Stimulated activated CD8-positive, alpha-beta memory T cell treated with anti-CD3 and anti-CD28 coated beads, Interleukin-4, amount 100 ng/mL, for 4 hours (primary cell): ENCODE measurements at places on chromosomes 11 and 22.

DNA sequence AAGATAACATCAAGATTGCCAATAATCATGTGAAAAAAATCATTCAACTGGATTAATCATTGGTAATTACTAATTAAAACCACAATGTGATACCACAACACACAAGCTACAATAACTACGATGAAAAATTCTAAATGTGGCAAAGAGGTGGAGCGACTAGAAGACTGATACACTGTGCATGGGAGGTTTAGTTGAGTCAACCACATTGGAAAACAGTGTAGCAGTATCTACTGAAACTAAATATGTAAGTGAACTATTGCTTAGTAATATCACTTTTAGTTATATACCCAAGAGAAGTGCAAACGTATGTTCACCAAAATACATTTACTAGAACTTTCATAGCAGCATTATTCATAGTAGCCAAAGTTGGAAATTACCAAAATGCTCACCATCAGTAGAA lies 359.9 kb downstream of the ETS1 start:
- no peak for DNase-seq

DNA sequence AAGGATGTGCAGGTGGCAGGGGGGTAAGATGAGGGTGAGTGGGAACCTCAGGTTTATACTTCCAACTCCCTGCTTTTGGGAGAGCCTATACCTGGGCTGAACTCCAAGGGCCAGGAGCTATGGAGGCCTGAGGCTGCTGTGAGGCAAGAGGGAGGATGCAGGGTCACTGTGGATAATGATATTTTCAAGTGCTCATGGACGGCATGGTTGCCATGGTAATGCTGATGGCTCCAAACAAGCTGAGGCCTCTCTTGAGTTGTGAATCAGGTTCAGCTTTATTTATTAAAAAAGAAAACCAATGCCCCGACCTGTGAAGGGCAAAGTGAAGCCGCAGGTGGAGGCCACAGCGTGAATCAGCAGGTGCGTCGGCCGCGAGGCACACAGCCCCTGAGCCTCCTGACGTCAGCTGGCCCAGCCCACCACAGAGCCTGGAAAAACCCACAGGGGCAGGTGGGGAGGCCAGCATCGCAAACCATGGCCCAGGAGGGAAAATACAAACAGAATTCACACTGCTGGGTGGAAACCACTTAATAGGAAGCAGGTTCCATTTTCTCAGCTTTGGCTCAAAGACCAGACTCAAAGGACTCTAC lies 17.4 kb upstream of the CREB3L1 start:
- no peak for DNase-seq

DNA sequence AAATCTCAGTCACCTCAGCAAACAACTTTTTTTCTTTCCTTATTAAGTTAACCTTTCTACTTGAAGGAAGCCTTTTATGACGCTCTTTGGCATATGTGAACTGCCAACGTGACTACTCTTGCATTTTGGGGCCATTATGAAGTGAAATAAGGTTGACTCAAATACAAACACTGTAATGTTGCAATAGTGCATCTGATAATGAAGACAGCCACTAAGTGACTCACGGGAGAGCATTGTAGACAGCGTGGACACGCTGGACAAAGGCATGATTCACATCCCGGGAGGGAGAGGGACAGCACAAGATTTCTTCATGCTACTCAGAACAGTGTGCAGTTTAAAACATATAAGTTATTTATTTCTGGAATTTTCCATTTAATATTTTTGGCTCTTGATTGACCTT lies 560.8 kb downstream of the ETS1 start:
- no peak for DNase-seq

DNA sequence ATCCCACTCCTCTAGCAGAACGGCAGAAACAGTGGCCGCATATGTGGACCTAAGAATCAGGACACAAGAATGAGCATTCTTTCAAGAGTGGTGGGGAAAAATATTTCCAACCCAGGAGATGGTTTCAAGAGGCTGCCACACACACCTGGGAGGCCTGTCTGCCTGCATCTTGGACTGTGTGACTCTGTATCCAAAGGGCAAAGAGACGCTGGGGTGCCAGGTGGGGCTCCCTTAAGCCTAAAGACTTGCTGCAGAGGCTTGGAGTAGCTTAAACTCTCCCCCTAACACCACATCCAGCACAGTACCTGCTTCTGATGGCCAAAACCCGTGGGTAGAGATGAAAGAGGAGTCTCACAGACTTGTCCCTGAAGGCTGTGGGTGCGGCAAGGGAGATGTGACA lies 3.5 kb downstream of the CXCR5 start:
- no peak for DNase-seq

- DNase-seq, result no peak
These were observed 1.3 kb upstream of the FLRT1 start for GRCh38 chr11:64034411-64034811.

GRCh38 chr11:60879971-60880588 lies 12.7 kb downstream of the ZP1 start:
- no peak for DNase-seq

DNA sequence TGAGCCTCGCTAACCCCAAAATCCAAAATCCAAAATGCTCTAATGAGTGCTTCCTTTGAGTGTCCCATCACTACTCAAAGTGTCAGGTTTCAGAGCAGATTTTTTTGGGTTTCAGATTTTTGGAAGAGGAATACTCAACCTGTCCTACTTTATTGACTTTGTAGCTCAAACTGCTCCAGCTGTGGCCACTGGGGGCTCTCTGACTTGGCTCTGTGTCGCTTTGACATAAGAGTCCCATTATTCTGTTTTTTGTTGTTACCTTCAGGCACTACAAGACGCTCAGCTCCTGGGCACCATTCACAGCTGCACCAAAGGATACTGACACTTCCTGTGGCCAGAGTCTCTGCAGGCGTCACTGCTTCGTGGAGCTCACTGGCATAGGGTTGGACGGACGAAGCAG lies 41.1 kb downstream of the PHF21B start:
- DNase-seq, result no peak

DNA sequence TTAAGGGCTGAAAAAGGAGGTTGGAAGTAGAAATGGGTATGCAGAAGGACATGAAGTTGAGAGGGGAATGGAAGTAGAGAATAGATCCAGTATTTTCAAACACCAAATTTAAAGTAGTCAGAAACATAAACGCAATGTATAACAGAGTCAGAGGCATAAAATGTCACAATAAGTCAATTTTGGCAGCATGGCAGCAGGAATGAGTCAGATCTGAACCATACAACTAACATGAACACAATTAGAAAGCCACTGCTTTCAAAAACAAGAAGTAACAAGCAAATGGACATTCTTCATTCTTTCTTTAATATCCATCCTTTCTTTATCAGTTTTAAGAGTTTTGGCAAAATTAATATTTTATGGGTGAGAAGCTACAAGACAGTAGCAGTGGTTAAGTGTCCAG lies 2.5 kb downstream of the CHORDC1 start:
- DNase-seq, result no peak

GRCh38 chr11:66745356-66746235 lies 16.6 kb upstream of the SPTBN2 start:
- no peak for DNase-seq

DNA sequence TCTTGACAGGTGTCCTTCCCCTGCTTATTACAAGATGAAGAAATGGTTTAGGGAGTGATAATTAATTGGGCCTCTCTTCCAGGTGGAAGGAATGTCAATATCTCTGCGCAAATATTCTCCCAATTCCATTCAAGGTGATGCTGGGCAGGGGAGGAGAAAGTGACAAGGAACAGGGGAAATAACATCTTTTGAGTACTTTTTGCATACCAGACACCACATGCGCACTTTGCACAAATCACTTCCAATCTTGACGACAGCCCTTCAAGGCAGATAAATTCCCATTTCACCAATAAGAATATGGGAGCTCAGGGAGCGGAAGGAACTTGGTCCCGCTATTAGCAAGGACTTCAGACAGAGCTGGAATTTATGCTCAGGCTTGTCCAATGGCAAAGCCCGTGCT lies 145.1 kb upstream of the TBCEL start:
- no peak for DNase-seq

DNA sequence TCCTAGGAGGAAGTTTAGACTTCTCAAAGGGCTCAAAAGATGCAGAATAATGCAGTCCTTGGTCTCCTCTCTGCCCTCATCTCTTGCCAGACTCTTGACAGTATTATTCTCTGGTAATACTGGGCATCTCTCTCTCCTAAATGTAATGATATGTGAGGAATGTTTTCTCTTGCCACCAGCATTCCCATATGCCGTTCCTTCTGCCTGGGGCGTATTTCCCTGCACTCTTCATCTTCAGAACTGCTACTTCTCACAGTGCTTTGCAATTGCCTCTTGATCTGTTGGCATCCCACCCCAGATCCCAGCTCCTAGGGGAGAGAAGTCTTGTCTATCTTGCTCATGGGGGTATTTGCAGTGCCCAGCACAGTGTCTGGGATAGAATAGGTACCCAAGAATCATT lies 107.4 kb downstream of the RASSF10 start:
- no peak for DNase-seq

DNA sequence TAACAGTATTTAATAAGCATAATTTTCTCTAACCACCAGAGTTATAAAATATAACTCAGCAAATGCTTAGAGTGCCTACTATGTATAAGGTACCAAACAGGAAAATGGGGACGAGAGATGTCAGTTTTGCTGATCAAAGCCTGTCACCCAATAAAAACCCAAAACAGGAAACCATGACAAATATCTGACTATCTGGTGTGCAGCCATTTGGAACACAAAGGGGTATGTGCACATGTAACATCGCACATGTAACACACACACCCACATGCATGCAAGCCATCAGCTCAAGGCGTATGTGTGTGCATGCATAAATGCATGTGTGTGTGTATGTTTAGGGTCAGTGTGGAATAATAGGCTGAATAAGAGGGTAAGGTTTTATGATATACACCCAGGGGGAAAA lies 64.2 kb downstream of the PRR5L start:
- DNase-seq, result no peak

DNA sequence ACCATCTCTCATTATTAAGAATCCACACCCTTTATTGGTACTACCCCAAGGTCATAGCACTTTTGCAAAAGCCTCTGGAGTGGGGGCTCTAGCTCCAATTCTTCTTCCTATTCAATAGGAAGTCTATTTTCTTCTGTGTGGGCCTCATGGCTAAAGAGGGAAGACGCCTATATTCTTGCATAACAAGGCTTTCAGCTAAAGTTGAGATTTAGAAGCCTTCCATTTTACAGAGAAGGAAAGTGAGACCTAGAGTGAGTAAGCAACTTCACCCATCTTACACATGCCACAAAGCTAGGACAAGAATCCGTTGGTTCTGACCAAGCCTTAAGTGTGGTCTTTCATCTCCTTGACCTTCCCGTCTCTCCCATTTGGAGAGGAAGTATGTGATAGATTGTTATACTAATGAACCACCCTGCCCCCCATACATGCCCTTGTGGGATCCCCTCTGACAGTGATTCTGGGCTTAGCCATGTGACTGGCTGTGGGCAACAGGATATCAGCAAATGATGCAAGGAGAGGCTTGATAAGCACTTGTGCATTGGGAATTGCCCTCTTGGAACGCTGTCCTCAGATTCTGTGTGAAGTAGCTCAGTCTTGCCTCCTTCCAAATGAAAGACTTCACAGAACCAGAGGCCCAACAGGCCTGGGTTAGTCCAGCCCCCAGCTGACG lies 12.3 kb downstream of the BACE1 start:
- no peak for DNase-seq

DNA sequence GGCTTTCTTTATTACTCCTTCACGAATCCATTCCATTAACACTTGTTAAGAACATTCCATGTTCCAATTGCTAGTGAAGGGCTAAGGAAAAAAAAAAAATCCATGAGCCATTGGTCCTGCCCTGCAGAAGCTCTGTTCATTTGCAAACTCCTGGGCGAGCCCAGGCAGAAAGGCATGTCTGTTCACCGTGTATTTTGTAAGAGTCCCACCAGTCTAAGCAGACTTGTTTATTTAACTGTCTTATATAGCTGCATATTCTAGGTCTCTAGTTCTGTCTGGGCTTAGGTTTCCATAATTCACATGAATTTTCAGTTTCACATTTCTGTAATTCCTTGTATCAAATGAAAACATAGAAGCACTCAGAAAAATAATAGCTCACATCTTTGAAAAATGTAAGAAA lies 97.4 kb upstream of the POU2AF2 start:
- DNase-seq, result no peak

GRCh38 chr11:37280200-37280599 lies 682.2 kb upstream of the RAG2 start:
- no peak for DNase-seq

DNA sequence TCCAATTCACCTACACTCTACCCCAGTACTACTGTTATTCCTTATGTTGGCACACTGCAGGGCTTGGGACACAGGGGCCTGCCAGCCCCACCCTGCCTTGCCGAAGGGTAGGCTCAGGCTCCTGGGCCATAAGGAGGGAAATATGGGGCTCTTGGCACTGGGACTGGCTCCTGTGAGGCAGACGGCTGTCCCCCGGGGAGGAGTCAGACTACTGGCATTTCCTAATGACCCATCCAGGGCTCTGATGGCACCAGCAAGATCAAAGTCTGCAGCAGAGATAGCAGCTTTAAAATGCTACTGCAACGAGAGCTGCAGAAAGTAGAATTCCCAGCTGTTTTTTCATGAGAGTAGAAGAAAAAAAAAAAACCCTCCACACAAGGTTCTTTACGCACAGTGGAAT lies 42.2 kb upstream of the CYP2D6 start:
- no peak for DNase-seq

- DNase-seq, result no peak
These were observed 565.4 kb downstream of the ETS1 start for GRCh38 chr11:128022007-128022368.

- no peak for DNase-seq
These were observed 3.7 kb downstream of the MS4A1 start for GRCh38 chr11:60459345-60459744.

GRCh38 chr11:58784995-58785394 lies 53.3 kb upstream of the GLYAT start:
- no peak for DNase-seq
